HS-5 (cell line): ENCODE measurements at places on chromosomes 3 and 15.
A peak's percentile ranks its signal among the peaks of the same experiment; 100 is the strongest.

GRCh38 chr15:31477301-31477700 lies 150.7 kb downstream of the KLF13 start:
- DNase-seq: no peak

GRCh38 chr3:11536936-11537612 lies 106.6 kb downstream of the VGLL4 start:
- no peak for DNase-seq

DNA sequence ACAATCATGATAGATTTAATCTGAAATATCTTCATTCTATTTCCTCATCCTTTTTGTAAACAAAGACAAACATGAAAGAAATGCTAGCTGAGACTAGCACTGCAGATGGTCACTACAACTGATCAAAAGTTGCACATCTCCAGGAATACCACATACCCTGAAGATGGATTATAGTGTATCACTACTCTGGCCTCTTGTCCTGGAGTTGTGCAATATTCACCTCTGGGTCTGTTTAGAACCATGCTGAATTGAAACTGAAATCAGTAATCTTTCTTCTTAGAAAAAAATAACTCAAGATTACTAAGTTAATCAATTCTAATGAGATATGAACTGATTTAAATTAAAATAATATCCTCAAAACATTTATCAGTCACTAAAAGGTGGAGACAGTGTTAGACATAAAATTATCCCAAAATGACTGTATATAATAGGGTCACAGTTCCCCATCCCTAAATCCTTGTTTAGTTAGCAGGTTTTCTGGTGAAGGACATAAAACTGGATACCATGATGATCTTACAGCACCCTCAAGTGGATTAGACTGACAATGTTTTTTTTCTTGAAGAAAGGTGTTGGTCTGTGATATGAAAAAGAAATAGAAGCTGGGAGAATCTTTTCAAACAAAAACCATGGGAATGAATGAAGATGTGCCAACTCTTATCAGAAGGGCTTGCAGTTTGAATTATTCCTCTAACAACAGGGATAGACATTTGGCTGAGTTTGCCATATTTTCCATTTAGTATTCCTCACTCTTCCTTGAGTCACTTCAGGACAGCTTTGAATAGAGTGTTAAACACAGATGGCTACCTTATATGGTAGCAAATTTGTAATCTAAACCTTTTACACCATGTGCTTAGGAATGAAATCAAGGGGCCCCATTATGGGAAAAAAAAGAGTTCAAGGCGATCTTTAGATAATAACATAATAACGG lies 7.1 kb upstream of the TTC14 start:
- peak; percentile 22 for DNase-seq

GRCh38 chr15:67174864-67175573 lies 79.4 kb downstream of the AAGAB start:
- DNase-seq: peak; percentile 38

- DNase-seq: no peak
Observed at GRCh38 chr15:73888224-73889041, 15.1 kb downstream of the TBC1D21 start.

- no peak for DNase-seq
Observed at GRCh38 chr3:180401226-180401625, 200.7 kb upstream of the TTC14 start.

DNA sequence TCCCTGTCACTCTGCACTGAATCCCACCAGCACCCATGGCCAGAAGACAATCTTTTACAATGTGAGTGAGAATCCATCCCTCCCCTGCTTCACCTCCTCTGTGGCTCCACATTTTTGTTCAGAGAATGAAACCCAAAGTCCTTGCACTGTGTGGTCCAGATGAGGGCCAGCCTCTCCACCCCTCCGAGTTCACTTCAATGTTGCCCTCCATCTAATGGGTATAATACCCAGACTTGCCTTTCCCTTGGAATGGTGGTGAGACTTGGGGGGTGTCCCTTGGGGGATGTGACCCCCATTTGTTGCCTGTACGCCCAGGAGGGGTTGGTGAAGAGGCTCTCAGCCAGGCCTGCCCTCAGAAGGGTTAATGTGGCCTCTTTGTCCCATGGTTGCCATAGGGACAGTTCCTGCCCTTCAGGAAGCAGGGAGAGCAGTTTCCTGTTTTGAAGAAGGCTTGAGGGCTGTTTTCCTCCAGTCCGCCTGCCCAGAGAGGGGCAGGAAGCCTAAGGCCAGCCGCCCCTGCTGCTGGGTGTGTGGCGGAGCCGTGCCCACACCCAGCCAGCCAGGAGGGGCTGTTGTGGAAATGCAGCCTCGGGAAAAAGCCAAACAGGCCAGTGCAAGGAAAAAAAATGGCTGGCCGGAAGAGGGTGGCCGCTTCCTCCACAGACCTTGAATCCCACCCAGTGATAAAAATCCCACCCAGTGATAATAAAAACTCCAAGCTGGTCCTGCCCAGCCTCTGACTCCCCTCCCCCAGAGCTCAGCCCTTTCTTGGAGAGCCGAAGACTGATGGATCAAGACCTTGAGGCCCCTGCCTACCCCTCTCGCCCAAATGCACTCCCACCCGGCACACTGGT lies 14.6 kb upstream of the FGD5 start:
- no peak for DNase-seq

- no peak for DNase-seq
Observed at GRCh38 chr3:120449251-120449650, 1.5 kb downstream of the FSTL1 start.

- peak; percentile 42 for DNase-seq
Observed at GRCh38 chr3:50639055-50639494, 22.1 kb downstream of the MAPKAPK3 start.

DNA sequence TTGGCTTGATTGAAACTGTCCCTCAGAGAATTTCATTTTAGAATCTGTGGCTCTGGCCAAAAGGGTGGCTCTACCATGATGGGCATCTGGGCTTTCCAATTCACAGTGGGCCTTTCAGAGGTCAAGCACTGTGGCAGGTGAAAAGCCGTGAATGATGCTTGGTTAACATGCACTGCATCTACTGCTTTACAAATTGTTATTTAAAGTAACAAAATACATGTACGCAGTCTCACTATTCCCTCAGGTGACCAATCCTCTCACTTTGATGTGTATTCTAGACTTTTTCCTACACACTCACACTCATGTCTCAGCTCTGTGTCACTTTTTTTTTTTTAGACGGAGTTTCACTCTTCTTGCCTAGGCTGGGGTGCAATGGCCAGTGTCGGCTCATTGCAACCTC lies 70.5 kb downstream of the MGLL start:
- DNase-seq: no peak

DNA sequence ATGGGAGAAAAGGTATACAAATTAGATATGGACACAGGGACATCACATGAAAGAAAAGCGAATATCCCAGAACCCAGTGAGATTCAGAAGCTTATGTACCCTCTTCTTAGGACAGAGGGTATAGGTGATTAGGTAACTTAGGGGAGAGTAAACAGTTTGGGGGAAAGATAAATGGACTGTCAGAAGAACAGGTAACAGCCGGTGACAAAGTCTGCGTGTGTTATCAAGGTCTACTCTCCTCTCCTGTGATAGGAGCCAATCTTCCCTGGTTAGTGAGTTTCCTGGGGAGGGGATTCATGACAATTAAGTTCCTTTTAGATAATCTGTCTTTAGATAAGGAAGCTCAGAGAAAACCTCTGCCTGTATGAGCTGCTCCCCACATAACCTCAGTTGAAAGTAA lies 30.6 kb upstream of the SNRPN start:
- no peak for DNase-seq
